ENCODE measurements at places on chromosomes 1 and 21.

DNA sequence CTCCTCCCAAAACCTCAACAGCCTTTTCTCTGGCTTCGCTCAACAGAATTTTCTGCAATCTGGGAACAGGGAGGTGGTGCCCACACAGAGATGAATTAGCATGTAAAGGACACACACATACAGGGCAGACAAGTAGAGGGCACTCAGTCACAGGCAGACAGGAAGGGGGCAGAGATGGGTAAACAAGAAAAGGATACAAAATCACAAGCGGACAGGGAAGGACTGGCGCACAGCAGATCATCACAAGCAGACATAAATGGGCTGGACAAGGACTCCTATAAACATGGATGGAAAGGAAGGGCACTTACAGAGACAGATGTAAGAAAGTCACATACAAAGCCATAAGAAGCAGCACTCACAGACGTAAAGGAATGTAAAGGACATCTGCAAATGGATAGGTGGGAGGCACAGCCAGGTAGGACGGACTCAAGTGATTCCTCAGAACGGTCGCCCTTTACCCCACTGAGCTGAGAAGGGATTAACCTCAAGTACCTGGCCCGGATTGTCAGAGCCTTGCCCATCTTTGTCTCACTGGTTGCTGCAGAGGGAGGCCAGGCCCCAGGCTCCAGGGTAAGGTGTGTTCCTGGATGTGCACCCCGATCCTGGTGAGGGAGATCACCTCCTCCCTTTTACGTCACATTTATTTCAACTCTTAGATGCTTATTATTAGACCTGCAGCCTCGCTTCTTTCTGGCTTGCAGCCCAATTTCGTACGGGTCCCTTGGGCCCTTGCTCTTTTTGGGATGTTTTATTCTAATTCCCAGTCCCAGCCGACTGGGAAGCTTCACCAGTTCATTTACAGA lies 836 bp upstream of the PRCC start:
- no peak for DNase-seq

- DNase-seq, result peak; percentile 9
Measured at GRCh38 chr1:183562701-183563100, 27.6 kb downstream of the NCF2 start.

DNA sequence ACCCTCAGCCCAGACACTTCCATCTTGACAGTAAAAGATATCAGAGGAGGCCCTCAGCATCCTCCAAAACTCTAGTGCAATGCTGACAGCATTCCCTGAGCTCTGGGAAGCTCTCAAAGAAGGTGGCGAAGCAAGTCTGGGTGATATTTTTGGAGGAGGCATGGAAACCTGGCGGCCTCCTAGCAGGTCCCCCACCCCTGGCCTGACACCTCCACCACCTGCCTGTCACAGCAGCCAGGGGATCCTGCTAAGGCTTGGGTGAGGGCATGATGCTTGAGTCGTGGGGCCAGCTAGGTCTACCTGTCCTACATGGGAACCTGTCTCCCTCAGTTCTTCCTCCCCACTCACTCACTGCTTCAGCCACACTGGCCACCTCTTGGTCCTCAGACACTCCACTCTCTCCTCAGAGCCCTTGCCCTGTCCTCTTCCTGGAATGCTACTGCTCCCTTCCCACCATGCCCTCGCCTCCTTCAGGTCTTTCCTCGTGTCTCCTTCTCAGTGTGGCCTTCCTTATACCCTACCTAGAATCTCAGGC lies 8.5 kb downstream of the DHRS3 start:
- DNase-seq, result no peak

GRCh38 chr1:8193840-8194406 lies 124.0 kb upstream of the SLC45A1 start:
- DNase-seq, result no peak

DNA sequence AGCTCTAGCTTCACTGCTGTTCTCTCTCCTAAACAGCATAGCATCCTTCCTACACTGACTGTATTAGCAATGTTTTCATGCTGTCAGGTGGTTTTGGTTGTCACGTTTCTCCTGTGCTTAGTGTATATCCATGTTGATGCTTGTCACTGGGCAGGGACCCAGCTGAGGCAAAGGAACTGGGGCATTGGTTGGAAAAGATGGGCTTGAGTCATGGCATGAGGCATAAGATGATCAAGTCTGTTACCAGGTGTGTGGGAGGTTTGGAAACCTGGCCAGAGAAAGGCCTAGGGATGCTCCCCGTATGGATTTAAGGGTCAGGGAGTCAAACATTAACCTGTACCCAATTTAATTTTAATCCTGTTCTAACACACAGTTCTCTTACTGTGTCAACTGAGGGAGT lies 69.6 kb downstream of the OSBPL9 start:
- no peak for DNase-seq

DNA sequence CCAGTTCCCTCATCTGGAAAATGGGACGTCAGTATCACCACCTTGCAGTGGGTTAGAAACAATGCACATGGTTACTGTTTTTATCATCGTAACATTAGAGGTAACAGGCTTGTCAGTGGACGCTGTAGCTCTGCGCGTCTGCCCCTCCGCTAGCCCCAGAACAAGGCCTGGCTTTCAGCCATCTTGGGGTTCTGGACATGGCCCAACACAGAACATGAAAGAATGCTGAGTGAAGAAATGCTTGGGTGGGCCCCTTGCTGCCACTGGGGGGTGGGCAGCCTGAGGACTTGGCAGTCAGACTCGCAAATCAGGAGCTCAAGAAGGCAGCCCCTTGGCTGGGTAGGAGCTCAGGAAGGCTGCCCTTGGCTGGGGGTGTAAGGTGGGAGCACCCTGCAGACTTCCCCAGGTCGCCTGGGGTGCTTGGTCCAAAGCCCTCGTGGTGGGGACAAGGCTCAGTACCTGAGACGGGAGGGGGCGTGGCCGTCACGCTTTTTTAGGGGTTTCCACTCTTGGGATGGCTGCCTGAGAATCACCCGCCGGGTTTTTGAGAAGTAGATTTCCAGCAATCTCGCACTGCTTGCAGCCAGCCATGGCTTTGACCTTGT lies 51.7 kb downstream of the SLC37A1 start:
- DNase-seq, result no peak

DNA sequence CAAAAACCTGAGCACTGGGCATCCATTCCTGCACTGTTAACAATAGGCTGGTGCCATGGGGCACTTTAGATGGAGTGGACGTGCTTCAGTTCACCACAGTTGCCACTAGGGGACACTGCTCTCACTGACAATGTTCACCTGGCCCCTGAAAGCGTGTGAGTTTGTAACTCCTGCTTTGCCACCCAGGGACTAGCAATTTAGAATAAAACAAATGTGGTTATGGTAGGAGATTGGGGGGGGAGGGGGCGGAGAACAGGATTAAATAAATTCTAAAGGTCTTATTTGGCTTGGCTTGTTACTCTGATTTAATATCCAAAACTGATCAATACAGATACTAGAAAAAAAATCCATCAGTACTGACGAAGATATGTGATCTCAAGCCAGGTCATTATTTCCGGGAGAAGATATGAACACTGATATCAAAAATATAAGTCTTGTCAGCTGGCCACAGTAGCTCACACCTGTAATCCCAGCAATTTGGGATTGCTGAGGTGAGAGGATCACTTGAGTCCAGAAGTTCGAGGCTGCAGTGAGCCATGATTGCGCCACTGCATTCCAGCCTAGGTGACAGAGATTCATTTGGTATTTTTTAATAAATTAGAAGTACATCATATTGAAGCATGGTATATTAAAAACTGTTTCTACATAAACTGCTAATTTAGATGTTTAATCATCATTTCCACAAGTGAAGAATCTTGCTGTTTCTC lies 23.2 kb downstream of the INTS7 start:
- DNase-seq, result peak; percentile 77

DNA sequence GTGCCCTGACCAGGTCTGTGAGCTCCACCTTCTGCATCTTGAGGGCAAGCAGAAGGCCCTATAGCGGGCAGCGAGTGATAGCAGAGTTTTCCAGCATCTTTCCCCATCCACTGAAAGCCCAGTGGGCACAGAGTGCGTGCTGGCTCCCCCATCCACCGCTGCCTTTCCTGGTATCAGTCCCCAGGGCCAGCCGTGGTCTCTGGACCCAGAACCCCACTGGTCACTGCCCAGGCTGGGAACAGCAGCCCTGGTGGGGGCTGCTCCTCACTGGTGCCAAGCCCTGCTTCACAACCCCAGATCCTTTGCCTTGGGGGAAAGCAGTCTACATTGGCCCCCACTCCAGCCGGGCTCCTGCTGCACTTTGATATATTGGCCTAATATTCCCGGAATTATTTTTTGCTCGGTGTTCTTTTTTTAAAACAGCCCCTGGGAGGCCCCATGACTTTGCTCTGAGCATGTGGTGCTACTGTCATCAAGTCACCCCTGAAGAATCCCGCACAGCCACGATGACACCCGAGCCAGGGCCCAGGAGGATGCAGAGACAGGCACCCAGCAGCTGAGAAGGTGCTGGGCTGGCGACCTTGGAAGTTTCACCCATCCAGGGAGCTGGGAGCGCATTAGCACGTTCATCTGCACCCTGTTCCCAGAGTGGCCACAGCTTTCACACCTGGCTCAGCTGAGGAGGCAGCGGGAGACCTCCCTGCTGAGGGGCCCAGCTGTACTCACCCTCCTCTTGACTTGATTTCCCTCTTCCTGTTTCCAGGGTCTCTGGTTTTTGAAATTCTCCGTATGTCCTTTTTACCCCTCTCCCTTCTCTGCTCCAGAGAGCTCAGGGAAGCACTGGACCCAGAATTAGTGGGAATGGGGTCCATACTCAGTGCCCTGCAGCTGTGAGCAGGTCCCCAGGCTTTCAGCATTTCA lies 56.9 kb downstream of the KLHDC7A start:
- no peak for DNase-seq

DNA sequence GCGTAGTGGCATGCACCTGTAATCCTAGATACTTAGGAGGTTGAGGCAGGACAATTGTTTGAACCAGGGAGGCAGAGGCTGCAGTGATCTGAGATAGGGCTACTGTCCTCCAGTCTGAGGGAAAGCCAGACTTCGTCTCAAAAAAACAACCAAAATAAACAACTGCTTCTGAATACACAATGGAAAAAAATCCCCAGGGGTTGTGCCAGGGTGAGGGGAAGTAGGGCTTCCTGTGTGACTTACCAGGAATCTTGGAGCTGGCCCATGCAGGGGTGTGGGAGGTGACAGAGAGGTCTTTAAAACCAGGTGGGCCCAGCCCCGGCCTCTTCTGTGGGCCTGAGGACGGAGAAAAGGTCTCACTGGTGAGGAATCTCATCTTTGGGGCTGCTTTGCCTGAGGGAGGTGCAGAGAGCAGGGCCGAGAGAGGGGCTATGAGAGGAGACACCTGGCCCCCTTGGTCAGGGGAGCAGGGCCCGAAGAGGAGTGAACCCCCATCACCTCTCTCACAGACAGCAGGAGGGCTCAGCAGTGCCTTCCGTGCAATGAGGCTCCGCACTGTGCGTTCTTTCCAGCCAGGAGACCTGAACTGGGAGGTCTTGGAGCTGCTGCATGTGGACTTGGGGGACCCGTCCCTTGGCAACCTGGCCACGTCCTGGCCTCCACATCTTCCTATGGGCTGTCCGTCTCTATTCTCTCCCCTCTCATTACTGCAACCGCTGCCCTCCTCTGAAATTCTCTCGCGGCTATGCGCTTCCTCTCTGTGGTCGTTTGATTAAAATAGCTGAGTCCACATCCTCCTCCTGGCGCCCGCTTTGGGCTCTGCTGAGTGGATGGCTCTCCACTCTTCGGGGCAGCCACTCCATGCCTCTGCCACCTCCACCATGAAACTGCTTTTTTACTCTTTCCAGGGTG lies 10.7 kb downstream of the PLA2G5 start:
- DNase-seq, result peak; percentile 64

- DNase-seq, result no peak
Measured at GRCh38 chr1:69765951-69766350, 198.2 kb downstream of the LRRC7 start.

- no peak for DNase-seq
Measured at GRCh38 chr1:52216907-52217458, 75.1 kb downstream of the ZFYVE9 start.

- DNase-seq, result no peak
Measured at GRCh38 chr1:228108742-228109072, 392 bp downstream of the MRPL55 start.
